Diencephalon (tissue), 1 donor: ENCODE measurements at places on chromosomes 1 and 21. TPM values are rescaled to one million over a fixed set of nuclear protein-coding genes. Genes with fewer than 3 reads are reported as not detected.

INSRR gene
- total RNA-seq: 0.46 TPM

PRMT6 gene
- total RNA-seq: 36.2 TPM

RXRG gene
- total RNA-seq: 70.8 TPM

ADCY10 gene
- total RNA-seq: 0.69 TPM

SLC35F3 gene
- 7.8 TPM for total RNA-seq

LDLRAD1 gene
- total RNA-seq: not detected

WDR64 gene
- total RNA-seq: not detected

ORC1 gene
- 2.1 TPM for total RNA-seq

PAPPA2 gene
- 4.2 TPM for total RNA-seq

SPATA46 gene
- total RNA-seq: not detected

NEXN gene
- 1.2 TPM for total RNA-seq

RGS18 gene
- total RNA-seq: 1.8 TPM

KTI12 gene
- total RNA-seq: 7.4 TPM

EDN2 gene
- total RNA-seq: not detected

FCRLB gene
- 1.4 TPM for total RNA-seq

ANGPTL3 gene
- total RNA-seq: not detected

C1QA gene
- 17.5 TPM for total RNA-seq

PLPPR4 gene
- 126 TPM for total RNA-seq

FMO5 gene
- 1.4 TPM for total RNA-seq

LCE3D gene
- not detected for total RNA-seq

CASQ2 gene
- 0.23 TPM for total RNA-seq

SPATA1 gene
- 1.4 TPM for total RNA-seq

NLRP3 gene
- 1.8 TPM for total RNA-seq

B3GALT2 gene
- total RNA-seq: 87.0 TPM

GLMN gene
- total RNA-seq: 30.2 TPM

DCST1 gene
- not detected for total RNA-seq

RERE gene
- total RNA-seq: 1,175 TPM

VWA5B1 gene
- 4.8 TPM for total RNA-seq

OR2AK2 gene
- total RNA-seq: 2.1 TPM

CELA2A gene
- not detected for total RNA-seq

C1orf167 gene
- not detected for total RNA-seq

LRRC39 gene
- total RNA-seq: 11.3 TPM

SYT14 gene
- 45.2 TPM for total RNA-seq

BMP8B gene
- 1.4 TPM for total RNA-seq

C1orf105 gene
- total RNA-seq: not detected

IGSF9 gene
- 3.9 TPM for total RNA-seq

FNDC10 gene
- 8.3 TPM for total RNA-seq

ADAMTS5 gene
- total RNA-seq: 4.6 TPM

GPR52 gene
- 5.8 TPM for total RNA-seq

CELA3B gene
- not detected for total RNA-seq

PWP2 gene
- total RNA-seq: 3.5 TPM

MFAP2 gene
- total RNA-seq: 7.4 TPM

AMY1B gene
- total RNA-seq: not detected

CNR2 gene
- not detected for total RNA-seq

GUK1 gene
- total RNA-seq: 160 TPM

KCNE1 gene
- total RNA-seq: 0.46 TPM

CHI3L2 gene
- 0.92 TPM for total RNA-seq
